ENCODE measurements at places on chromosomes 2 and 18.

GRCh38 chr2:175468431-175469098, 287.1 kb upstream of the ATP5MC3 start:
- DNase-seq: no peak

DNA sequence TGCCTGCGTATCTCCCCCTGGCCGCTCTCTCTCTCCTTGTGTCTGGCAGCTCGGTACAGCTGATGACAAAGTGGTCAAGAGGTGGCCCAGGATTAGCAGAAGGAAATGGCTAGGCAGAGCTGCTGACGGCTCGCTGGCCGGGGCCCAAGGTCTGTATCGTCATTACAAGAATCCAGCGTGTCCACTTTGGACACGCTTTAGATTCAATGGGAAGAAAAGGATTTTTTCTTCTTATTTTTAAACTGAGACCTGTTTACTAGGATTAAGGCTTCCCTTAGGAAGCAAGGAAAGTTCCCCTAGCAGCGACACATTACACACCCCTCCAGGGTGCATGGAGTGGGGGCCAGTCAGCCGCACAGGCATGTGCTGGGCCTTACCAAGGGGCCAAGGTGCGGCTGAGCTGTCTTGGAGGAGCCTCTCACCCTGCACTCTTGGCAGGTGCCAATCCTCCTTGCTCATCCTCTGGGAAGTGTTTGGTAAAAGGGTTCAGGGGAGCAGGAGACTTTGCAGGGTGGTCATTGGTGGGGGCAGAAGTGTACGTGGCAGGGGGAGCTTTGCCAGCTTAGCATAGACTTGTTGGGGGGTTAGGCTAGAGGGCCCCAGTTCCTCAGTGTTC, 76.8 kb downstream of the POLR1A start:
- no peak for DNase-seq

DNA sequence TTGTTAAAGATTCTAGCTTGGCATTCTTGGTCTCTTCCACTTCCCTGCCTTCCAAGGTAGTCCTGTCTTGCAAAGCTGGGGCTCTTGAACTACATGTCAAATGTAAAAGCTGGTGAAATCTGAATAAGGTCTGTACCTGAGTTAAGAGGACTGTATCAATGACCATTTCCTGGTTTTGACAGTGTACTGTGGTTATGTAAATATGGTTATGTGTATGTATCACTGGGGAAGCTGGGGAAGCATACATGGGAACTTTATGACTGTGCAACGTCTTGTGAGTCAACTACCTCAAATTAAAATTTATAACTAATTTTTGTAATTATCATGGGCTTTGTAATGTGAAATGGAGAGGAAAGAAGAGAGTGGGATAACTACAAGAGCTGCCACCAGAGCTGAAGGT, 81.7 kb downstream of the COL4A4 start:
- DNase-seq: no peak

DNA sequence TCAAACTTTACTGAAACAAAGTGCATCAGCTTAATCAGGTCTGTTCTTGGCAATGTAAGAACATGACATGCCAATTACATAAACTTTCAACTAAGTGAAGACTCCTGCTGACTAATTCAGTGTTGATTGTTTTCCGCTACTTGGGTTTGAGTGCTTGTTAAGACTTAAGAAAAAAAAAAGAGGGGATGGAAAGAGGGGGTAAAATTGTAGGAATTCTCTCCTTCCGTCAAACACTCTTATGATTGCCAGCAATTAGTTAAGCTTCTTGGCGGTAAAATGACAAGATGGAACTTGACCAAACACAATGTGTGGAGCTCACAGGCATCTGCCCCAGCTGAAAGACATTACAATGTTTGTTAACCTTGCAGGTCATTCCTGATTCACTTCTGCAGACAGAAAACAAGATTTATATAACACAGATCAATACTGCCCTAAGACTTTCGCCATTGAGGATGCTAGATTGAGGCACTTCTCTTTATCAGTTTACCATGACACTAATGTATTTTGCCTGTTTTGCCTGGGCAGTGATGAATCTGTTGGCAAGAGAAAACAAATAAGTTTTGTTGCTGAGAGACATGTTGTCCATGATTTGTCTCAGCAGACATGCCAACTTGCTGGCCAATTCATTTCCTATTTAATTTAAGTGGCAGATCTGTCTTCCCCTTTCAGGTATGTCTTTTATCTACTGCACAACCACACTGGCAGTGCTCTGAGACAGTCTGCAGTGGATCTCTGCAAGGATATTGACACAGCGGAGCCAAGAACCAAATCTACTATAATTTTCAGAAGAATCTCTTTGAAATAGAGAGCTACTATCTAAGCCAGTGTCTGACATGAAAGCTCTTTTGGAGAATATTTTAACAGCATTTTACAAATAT, 410.0 kb upstream of the KCNH7 start:
- DNase-seq: no peak

Measured in NCI-H460 (cell line).